ENCODE measurements at places on chromosomes 3 and 15.

DNA sequence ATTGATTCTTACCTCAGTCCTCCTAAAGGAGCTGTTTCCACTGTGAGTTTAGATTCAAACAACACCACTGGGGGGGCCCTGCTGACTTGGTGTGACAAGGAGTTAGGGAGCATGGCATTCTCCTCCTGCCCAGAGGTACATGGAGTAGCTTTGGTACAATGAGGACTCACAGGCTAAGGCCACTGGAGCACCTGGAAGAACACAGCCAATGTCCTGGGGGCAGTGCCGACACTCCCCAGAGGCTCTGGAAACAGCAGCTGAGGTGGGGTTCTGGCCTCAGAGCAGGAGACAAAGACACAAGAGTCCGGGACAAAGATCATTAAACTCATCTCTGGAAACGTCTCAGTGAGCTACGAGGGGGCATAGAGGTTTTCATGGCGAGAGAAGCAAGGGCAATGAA lies 69.7 kb upstream of the POMGNT2 start:
- no peak for DNase-seq

- DNase-seq, result no peak
These were observed 60.3 kb upstream of the TEX264 start for GRCh38 chr3:51610708-51611107.

- no peak for DNase-seq
These were observed 4.0 kb downstream of the NEDD4 start for GRCh38 chr15:55989383-55989782.

DNA sequence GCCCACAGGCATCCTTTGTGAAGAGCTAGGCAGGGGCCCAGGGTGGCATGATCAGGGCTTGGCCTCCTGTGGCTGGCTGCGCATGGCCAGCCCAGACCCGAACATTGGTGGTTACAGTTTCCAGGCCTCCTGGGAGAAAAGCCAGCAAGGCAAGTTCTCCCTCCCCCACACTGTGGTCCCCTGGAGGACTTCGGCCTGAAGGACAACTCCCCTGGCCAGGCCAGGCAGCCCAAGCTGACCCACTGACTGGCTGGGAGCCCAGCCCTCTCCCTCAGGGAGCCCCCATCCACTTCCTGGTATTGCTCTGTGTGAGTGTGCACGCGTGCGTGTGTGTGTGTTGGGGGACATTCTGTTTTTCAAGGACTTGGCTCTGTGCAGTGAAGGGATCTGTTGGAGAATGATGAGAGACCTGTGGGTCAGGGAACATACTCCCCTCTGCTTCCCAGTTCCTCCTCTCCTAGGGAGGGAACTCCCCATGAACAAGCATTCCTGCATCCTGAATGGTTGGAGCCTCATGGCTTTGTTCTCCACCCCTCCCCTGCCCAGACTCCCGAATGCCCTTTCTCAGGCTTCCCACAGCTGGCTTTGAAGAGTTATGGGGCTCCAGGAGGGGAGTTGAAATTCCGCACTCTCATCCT lies 29.5 kb downstream of the CORO2B start:
- DNase-seq, result no peak

- no peak for DNase-seq
These were observed 166.9 kb upstream of the FAM3D start for GRCh38 chr3:58833491-58833890.

- DNase-seq, result no peak
These were observed 241.4 kb downstream of the VPS13C start for GRCh38 chr15:61818801-61819200.

DNA sequence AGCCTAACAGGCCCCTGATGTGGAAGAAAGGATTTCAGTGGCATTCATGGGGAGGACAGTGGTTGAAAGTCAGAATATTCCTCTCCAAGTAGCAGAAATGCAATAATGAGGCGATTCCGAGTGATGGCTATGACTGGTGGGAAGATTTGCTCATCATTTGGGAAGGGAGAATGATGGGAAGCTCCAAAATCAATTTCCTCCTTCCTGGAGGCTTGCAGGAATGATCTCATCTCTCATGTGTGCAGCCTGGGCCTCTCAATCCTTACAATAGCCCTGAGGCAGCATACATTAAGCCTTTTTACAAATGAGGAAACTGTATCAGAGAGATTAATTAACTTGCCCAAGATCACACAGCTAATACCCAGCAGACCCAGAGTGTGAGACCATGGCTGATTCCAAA lies 58.7 kb downstream of the BOC start:
- no peak for DNase-seq
